Ureter (tissue), 1 donor: ENCODE measurements at places on chromosomes 12 and 14.

- no peak for DNase-seq
Observed at GRCh38 chr14:88297306-88297705, 25.8 kb downstream of the KCNK10 start.

- no peak for DNase-seq
Observed at GRCh38 chr14:102883554-102883953, 38.9 kb upstream of the AMN start.

DNA sequence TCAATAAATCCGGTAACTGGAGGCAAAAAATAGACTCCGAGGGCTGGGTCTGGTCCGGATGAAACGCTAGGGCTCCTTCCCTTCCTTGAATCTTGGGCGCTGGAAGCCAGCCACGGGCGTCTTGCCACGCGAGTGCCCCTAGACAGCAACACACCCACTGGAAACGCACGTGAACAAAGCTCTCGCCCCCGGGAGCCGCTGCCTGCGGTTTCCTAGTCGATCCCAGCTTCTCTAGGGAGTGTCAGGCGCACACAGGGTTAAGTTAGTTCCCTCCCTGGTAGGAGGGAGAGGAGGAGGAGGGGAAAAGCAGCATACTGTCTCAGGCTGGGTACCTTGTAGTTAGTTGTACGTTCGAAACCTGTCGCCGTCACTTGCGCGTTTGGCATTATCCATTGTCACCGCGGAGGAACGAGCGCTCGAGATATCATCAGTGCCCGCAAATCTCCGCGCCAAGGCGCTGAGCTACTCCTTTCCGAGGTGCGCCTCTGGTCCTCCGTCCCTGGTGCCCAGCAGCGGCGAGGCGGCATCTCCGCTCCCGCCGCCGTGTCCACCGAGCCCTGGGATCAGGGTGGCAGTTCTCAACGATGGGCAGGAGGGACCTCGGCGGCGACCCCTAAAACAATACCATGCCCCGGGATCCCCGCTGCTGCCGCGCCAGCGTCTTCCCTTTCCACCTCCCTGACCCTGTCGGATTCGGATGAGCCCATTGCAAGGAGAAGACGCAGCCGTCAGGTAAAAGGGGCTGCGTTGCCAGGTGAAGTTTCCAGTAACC lies at the start of gene FLRT2:
FLRT2 (plus strand) TSS at position 342 of the 772 bp plus-strand sequence. CDS start 91,371 bp downstream, outside the sequence.
- no peak for DNase-seq

GRCh38 chr12:59600171-59600570 lies 4.3 kb downstream of the SLC16A7 start:
- no peak for DNase-seq

- DNase-seq = no peak
Observed at GRCh38 chr12:54215989-54216796, 27.4 kb upstream of the SMUG1 start.

- DNase-seq = no peak
Observed at GRCh38 chr12:9605483-9605882, 2.2 kb downstream of the KLRB1 start.

DNA sequence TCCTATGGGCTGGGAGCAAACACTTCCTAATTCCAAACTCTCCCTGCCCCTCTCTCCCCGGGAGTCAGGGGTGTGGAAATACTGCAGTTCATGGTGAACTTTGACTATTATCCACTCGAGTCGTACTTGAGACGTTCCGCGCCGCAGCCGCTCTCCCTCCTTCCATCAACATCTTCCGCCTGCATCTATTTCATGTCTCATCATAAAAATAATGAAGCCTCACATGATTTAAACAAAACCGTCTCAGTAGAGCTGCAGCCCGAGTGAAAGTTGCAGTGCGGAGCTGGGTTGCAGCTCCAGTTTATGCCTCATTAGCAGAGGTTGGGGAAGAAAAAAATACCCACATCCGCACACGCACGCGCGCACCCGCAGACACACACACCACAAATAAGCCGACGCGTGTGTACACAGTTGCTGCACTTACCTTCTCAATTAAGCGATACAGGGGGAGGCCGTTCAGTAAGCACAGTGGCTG lies 283 bp downstream of the LMO3 start:
- no peak for DNase-seq

- no peak for DNase-seq
Observed at GRCh38 chr12:71071536-71072097, 86.2 kb downstream of the TSPAN8 start.

- DNase-seq = no peak
Observed at GRCh38 chr14:27845241-27845850, 921.2 kb upstream of the FOXG1 start.

- no peak for DNase-seq
Observed at GRCh38 chr12:49955899-49956662, 5.5 kb downstream of the AQP2 start.

- DNase-seq = no peak
Observed at GRCh38 chr14:101001311-101002069, 98.0 kb upstream of the RTL1 start.

- DNase-seq = no peak
Observed at GRCh38 chr12:32116897-32117296, 10.2 kb downstream of the BICD1 start.
